Regular cardiac myocyte (primary cell): ENCODE measurements at places on chromosomes 4 and X. TPM values are rescaled to one million over a fixed set of nuclear protein-coding genes. Genes with fewer than 3 reads are reported as not detected.

Gene NOX1
- total RNA-seq, result not detected in 2 replicates

Gene TREX2
- 2.8 and 4.4 TPM in 2 replicates for total RNA-seq

Gene BCOR
- total RNA-seq, result 11.7 and 13.2 TPM in 2 replicates

Gene HMX1
- total RNA-seq, result under 0.01 TPM in 1 of 2 replicates, not detected in the other

Gene SSX2
- total RNA-seq, result not detected in 2 replicates

Gene GAB3
- total RNA-seq, result 7.3 and 20.0 TPM in 2 replicates

Gene PRDM5
- total RNA-seq, result 10.4 and 15.2 TPM in 2 replicates

Gene PDCL2
- total RNA-seq, result not detected in 2 replicates

Gene RWDD4
- 19.7 and 26.6 TPM in 2 replicates for total RNA-seq

Gene POLN
- total RNA-seq, result 3.6 and 6.2 TPM in 2 replicates

Gene FRMD7
- total RNA-seq, result not detected in 2 replicates

Gene ZDHHC15
- 0.19 and 0.56 TPM in 2 replicates for total RNA-seq

Gene CWH43
- not detected in 2 replicates for total RNA-seq

Gene GRPR
- total RNA-seq, result 0.58 TPM in 1 of 2 replicates, not detected in the other

Gene CLIC2
- total RNA-seq, result under 0.01 and 0.85 TPM in 2 replicates

Gene KLHL4
- 4.4 and 5.4 TPM in 2 replicates for total RNA-seq

Gene XAGE5
- total RNA-seq, result not detected in 2 replicates

Gene DNASE1L1
- total RNA-seq, result 62.6 and 66.7 TPM in 2 replicates

Gene ZNF827
- total RNA-seq, result 2.3 and 6.8 TPM in 2 replicates

Gene SLC7A11
- total RNA-seq, result 13.0 and 32.0 TPM in 2 replicates

Gene NXF2
- not detected in 2 replicates for total RNA-seq

Gene TEX13C
- not detected in 2 replicates for total RNA-seq

Gene TMEM31
- not detected in 2 replicates for total RNA-seq

Gene MAGEH1
- total RNA-seq, result 47.2 and 48.5 TPM in 2 replicates
